ENCODE measurements at places on chromosomes 5 and 9.

GRCh38 chr5:537098-537497 is 12.8 kb upstream of the SLC9A3 start:
- DNase-seq: no peak

DNA sequence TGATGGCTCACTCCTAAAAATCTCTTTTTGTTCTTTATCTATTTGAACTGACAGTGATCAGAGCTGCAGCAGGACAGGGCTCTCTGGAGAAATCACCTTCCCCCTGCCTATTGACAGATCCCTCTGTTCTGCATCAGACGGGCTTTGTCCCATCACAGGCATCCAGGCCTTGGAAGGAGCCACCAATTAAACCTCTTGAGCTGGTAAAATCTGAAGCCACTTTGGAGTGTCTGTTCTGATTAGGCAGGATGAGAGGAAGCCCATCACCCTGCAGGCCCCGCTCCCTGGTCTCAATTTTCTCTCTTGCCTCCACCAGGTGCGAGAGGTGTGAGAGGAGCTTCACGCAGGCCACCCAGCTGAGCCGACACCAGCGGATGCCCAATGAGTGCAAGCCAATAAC is 97.7 kb downstream of the PRDM6 start:
- DNase-seq: no peak

DNA sequence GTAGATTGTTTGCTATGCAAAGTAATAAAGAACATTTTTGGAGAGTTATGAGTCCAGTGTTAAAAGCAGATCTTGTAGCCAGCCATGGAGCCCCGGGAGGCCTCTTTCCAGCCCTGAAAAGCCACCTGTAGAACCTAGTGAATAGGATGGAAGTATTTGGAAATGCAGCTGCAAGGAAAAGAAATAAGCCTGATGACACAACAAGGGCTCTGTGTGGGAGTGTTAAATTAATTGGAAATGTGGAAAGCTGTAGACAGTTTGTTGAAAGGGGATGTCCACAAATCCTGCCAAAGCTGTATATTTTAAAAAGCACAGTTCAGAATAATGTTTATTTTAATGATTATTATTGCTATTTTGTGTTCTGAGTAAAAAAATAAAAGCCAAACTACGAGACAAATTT is 152.5 kb upstream of the GHR start:
- DNase-seq: no peak

- DNase-seq: no peak
These were observed 73.5 kb upstream of the GALNT10 start for GRCh38 chr5:154117050-154117449.

GRCh38 chr5:153919161-153919560 is 119.5 kb downstream of the FAM114A2 start:
- DNase-seq: no peak

Measured in stimulated activated CD8-positive, alpha-beta memory T cell treated with anti-CD3 and anti-CD28 coated beads, Interleukin-4, amount 100 ng/mL, for 1 hour (primary cell).